T-helper 17 cell (primary cell): ENCODE measurements at places on chromosomes 6 and 20. TPM values are rescaled to one million over a fixed set of nuclear protein-coding genes. Genes with fewer than 3 reads are reported as not detected.
A peak's percentile ranks its signal among the peaks of the same experiment; 100 is the strongest.

DNA sequence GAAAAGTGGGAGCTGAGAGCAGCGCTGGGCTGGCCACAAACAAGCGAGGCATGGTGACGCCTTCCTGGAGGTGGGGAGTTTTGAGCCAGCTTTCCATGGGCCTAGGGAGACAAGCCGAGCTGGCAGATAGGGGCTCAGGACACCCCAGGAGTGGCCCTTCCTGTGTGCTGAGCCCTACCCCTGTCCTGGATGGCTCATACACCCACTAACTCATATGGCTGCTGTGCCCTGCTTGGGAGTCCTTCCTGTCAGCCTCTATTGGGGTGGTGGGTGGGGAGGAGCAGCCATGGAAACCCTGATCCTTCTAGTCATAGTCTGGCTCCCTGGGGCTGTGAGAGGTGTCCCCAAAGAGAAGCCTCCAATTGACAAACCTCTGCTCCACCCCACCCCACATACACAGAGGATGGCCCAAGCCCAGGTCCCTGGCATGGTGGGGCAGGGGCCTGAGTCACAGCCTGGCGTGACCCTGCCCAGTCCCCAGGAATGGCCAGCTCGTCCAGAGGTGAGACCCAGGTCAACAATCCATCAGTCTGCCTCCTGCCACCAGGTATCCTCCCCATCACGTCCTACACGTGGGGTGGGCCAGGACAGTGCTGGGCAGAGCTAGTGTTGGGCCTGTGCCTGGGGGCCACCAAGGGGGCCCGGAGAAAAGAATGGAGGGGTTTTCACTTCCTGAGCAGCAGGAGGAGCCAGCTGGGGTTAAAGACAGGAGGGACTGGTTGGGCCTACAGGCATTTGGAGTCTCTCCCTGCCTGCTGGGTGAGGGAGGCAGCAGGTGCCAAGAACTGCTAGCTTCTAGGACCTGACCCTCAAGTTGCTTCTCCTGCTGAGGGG, 52.2 kb downstream of the MRPL14 start:
- peaks cover 14% of the 10 kb centered on the region for H3K4me1 ChIP-seq
- no peaks in the 10 kb centered on the region for H3K36me3 ChIP-seq
- peaks cover 22% of the 10 kb centered on the region for H3K27me3 ChIP-seq
- peak overlapping the region; percentile 93 for H3K4me3 ChIP-seq
- no peak for DNase-seq
- H3K27ac ChIP-seq: peak overlapping the region; percentile 27

EEF1A2 gene
- total RNA-seq: 0.99 TPM

GSTA3 gene
- not detected for total RNA-seq

- peaks cover 46% of the 10 kb centered on the region for H3K27me3 ChIP-seq
- H3K4me3 ChIP-seq: no peak overlapping the region
- no peak for DNase-seq
- no peaks in the 10 kb centered on the region for H3K4me1 ChIP-seq
These were observed 129.3 kb upstream of the SYNCRIP start for GRCh38 chr6:85771925-85772430.

PROKR2 gene
- total RNA-seq: not detected

- peaks cover 18% of the 10 kb centered on the region for H3K4me1 ChIP-seq
- no peak overlapping the region for H3K4me3 ChIP-seq
- no peak for DNase-seq
- H3K36me3 ChIP-seq: peaks cover 8% of the 10 kb centered on the region
- H3K27me3 ChIP-seq: no peaks in the 10 kb centered on the region
These were observed 30.4 kb downstream of the AKIRIN2 start for GRCh38 chr6:87671555-87672029.

VWA7 gene
- 2.9 TPM for total RNA-seq

MAS1 gene
- not detected for total RNA-seq

DNA sequence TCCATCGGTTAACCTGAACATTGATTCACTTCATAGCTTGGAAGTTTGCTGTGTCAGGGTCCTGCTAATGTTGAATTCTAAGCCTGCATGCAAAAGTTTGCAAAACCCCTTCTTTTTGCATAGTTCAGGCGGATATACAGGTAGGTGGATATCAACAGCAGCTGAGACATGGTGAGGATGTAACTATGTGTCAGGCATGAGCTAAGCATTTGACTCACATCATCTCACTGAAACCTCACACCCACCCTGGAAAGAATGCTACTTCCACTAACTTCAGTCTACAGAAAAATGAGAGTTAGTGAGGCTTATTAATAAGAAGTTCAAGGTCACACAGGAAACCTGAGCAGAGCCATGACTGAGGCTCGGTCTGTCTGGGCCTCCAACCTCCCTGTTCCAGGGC, 276.9 kb downstream of the BMP7 start:
- no peak for DNase-seq
- H3K27ac ChIP-seq: no peak overlapping the region
- peaks cover 20% of the 10 kb centered on the region for H3K27me3 ChIP-seq
- no peak overlapping the region for H3K4me3 ChIP-seq
- H3K36me3 ChIP-seq: no peaks in the 10 kb centered on the region
- no peaks in the 10 kb centered on the region for H3K4me1 ChIP-seq

GRCh38 chr6:69865126-69865525, 1.2 kb upstream of the COL19A1 start:
- no peaks in the 10 kb centered on the region for H3K36me3 ChIP-seq
- no peak overlapping the region for H3K4me3 ChIP-seq
- no peak for DNase-seq

UBR2 gene
- total RNA-seq: 40.7 TPM

DNA sequence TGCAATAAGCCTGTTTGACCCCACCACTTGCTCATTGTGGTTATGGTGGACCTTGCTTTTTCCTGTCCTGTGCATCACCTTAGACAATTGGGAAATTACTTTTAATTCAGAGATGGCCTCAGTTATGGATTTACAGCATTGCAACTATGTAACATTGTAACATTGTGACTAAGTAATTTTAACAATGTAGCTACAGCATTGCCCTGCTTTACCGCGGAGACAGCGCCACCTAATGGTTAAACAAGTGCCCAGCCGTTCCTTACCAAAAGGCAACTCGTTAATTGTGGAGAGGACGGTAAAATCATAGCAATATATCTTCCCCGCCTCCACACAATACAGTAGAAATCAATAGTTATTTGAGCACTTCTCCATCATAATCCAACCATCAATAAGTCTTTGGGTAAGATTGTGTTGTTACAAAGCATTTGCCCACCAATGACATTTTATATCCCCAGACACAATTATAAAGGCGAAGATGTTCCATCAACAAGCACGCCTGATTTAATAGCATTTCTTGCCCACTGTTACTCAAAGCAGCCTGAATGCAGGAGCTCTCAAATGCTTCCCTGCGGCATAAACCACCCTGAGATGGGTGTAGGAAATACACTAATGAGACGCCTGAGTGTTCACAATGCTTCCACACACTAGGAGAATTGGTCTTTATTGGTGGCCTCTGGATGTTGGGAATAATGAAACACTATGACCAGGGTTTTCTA, 93.7 kb downstream of the PROKR2 start:
- no peaks in the 10 kb centered on the region for H3K36me3 ChIP-seq
- H3K4me3 ChIP-seq: no peak overlapping the region
- H3K27ac ChIP-seq: no peak overlapping the region
- peaks cover 8% of the 10 kb centered on the region for H3K4me1 ChIP-seq
- DNase-seq: no peak

ZSCAN23 gene
- total RNA-seq: 0.12 TPM

DNA sequence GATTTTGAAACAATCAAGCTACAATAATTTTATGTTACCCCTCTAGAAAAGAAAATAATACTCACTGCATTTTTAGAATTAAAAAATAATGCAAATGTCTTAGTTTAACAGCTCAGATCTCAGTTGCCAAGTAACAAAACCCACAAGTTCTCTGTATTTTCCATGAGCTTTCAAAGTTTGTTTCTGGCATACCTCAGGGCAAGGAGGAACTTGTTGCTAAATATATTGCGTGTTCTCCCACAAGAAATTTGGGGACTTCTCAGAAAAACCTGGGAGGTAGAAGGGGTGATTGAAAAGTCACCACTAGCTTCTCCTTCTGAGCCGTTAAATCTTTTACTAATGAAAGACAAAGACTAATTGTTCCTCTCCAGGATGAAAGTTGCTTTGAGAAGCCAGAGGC, 236.8 kb upstream of the MARCKS start:
- no peak overlapping the region for H3K4me3 ChIP-seq
- no peak overlapping the region for H3K27ac ChIP-seq
- DNase-seq: no peak
- peaks cover 15% of the 10 kb centered on the region for H3K27me3 ChIP-seq
- H3K36me3 ChIP-seq: no peaks in the 10 kb centered on the region

GRCh38 chr20:38126146-38126921, 38.7 kb downstream of the TGM2 start:
- DNase-seq: no peak
- H3K4me3 ChIP-seq: no peak overlapping the region
- peaks cover 7% of the 10 kb centered on the region for H3K4me1 ChIP-seq
- peaks cover 2% of the 10 kb centered on the region for H3K36me3 ChIP-seq

DNA sequence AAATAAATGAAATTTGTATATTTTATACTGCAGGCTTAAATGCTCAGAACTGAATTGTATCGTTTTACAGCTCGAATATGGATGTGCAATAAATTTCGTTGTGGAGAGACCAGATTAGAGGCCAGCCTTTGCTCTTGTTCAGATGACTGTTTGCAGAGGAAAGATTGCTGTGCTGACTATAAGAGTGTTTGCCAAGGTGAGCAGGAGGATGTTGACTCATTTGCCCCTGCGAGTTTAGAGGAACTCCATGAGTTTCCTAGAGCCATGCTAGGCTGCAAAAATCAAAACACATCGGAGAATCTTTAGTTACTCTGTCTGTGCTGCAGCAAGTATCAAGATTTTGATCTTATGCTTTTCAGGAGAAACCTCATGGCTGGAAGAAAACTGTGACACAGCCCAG, 15.4 kb downstream of the ENPP3 start:
- H3K27ac ChIP-seq: no peak overlapping the region
- H3K4me3 ChIP-seq: no peak overlapping the region

SIRPD gene
- not detected for total RNA-seq

GRCh38 chr6:26537160-26537845, 863 bp upstream of the HMGN4 start:
- peak; percentile 80 for DNase-seq
- H3K4me3 ChIP-seq: peak overlapping the region; percentile 76
- no peaks in the 10 kb centered on the region for H3K27me3 ChIP-seq
- H3K4me1 ChIP-seq: peaks cover 48% of the 10 kb centered on the region
- H3K36me3 ChIP-seq: peaks cover 6% of the 10 kb centered on the region

DNA sequence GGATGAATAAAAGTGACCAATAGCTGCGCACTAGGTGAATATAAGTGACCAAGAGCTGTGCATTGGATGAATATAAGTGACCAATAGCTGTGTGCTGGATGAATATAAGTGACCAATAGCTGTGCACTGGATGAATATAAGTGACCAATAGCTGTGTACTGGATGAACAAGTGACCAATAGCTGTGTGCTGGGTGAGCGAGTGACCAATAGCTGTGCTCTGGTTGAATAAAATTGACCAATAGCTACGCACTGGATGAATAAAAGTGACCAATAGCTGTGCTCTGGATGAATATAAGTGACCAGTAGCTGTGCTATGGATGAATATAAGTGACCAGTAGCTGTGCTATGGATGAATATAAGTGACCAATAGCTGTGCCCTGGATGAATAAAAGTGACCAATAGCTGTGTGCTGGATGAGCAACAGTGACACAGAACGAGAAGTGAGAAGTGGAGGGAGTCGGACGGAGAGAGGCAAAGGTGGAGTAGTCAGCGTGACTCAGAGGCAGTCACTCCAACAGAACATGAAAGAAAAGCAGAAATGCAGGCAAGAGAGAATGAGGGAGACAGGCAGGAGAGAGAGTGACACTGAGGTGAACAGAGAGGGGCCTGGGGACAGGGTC, 38.5 kb downstream of the RBM38 start:
- no peaks in the 10 kb centered on the region for H3K36me3 ChIP-seq
- no peak for DNase-seq
- no peak overlapping the region for H3K4me3 ChIP-seq
- peaks cover 55% of the 10 kb centered on the region for H3K4me1 ChIP-seq
- no peaks in the 10 kb centered on the region for H3K27me3 ChIP-seq

DNA sequence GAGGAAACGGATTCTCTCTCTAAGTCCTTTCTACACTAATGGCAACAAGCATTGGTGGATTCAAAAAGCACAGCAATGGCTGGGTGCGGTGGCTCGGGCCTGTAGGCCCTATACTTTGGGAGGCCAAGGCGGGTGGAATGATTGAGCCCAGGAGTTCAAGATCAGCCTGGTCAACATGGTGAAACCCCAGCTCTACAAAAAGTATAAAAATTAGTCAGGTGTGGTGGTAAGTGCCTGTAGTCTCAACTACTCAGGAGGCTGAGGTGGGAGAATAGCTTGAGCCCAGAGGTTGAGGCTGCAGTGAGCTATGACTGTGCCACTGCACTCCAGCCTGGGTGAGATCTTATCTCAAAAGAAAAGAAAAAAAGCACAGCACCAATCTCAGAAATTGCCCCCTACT, 19.3 kb downstream of the PAQR8 start:
- H3K36me3 ChIP-seq: peaks cover 2% of the 10 kb centered on the region
- H3K27ac ChIP-seq: peak overlapping the region; percentile 63
